ENCODE measurements at places on chromosomes 6 and 20.

DNA sequence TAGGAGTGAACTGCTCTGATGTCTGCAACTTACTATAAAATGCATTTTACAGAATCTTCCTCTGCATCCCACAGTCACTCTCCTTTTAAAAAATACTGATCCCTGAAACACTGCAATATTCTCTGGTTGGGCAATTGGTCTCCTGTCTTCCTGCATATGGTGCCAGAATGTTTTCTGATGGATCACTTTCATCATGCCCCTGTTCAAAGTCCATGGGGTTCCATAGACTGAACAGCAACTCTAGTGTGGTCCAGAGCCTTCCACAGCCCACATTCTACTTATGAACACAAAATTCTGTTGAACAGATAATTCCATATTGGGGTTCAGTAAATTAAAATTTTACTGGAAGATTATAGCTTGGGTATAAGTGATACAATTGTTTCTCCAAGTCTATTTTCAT is 11.0 kb downstream of the GSTA2 start:
- DNase-seq: no peak

DNA sequence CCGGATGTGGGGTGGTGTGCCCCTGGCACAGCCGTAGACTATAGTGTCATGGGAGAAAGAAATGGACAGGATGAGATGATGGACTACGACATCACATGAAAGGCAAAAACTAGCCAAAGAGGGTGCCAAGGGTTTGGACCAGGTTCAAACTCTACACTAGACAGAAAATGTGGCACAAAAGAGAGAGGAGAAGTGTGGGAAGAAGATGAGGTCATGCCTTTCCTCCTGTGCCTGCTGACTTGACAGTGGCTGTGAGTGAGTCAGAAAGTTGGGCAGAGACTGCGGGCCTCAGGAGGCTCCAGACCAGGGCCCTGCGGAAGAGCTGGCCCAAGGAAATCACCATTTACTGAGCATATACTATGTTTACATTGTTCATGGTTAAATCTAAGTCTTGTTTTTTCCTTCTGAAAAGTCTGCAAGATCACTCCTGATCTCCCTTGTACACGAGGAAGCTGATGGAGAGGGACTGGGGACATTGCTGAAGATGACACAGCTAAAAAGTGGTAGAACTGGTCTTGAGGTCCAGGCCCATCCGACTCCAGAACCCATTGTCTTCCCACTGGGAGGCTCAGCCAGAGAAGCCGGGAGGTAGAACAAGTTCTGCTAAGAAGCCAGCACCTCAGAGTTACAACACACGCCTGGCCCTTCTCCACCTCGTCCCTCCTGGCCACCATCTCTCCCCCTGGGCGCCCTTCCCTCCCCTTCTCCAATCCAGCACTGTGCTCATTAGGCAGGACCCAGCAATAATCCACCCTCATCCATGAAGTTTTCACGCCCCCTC is 35.6 kb downstream of the CNKSR3 start:
- DNase-seq: no peak

DNA sequence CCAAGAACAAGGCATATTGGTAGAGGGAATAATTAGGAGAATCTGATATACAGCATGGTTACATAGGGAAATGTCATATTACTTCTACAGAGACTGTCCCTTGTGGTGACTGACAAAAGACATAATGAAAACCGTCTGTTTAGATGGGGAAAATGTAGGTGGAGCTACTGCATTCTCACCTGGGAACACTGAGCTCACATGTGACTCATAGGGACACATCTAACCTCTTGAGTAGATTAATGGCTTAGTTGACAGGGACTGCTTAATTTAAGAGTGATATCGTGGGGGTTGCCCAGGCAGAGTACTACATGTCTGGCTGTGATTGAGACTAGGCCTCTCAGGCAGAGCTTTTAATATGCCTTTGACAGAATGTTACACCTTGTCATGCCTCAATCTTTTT is 235.3 kb upstream of the ZFP64 start:
- DNase-seq: no peak

GRCh38 chr6:90019216-90019615 is 124.9 kb downstream of the GJA10 start:
- DNase-seq: no peak

DNA sequence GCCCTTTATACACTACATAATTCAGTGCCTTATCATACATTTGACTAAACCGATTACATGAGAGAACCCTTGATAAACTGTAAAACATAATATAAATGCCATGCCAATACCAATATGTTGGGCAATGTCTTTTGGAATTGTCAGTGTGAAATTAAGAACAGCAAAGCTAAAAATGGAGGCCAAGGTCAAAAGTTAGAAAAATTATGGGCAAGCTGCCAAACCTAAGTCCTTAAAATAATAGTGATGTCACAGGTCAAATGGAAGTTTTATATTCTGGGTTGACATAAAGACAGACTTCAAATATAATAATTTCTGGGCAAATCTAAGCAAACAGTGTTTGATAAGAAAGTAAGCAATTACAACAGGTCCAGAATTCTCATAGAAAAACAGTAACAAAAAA is 696.7 kb downstream of the RNF144B start:
- no peak for DNase-seq

DNA sequence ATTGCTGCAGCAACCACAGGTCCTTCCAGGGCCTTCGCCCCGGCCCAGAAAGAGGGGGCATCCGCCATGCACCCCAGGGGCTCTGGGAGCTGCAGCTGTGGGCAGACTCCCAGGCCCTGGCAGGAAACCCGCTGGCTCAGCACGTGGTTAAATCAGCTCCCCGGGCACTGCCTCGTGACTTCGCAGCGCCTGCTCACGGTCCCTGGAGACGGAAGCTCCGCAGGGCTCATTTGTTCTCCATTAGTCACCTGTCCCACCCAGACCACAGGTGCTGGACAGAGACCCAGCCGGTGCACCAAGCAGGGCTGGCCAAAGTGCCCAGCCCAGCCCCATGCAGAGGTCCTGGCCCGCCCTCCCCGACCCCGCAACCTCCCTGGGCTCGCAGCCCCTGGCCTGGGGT is 14.7 kb downstream of the KCNQ2 start:
- DNase-seq: no peak

GRCh38 chr20:2038161-2038560 is 44.3 kb upstream of the PDYN start:
- no peak for DNase-seq

GRCh38 chr20:62993856-62994494 is 12.8 kb downstream of the BHLHE23 start:
- DNase-seq: no peak

GRCh38 chr20:35992713-35993335 is 24.4 kb downstream of the CNBD2 start:
- peak; percentile 73 for DNase-seq

GRCh38 chr6:45724511-45724910 is 291.1 kb downstream of the CLIC5 start:
- DNase-seq: peak; percentile 13

GRCh38 chr6:118923035-118923434 is 11.9 kb downstream of the MCM9 start:
- no peak for DNase-seq

DNA sequence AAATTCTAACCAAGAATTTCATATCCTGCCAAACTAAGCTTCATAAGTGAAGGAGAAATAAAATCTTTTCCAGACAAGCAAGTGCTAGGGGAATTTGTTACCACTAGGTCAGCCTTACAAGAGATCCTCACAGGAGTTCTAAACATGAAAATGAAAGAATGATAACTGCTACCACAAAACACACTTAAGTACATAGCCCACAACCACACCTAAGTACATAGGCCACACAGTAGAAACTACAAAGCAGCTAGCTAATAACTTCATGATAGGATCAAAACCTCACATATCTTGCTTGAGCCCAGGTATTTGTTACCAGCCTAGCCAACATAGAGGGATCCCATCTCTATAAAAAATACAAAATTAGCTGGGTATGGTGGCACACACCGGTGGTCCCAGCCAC is 50.4 kb downstream of the IRAK1BP1 start:
- peak; percentile 63 for DNase-seq

- no peak for DNase-seq
Observed at GRCh38 chr20:50234288-50234687, 43.7 kb downstream of the CEBPB start.

GRCh38 chr6:61809004-61809595 is 476.9 kb downstream of the KHDRBS2 start:
- DNase-seq: peak; percentile 0

GRCh38 chr20:35699957-35700624 is 886 bp downstream of the ROMO1 start:
- DNase-seq: peak; percentile 48

- DNase-seq: no peak
Observed at GRCh38 chr6:13307508-13307995, 20.8 kb downstream of the TBC1D7 start.

GRCh38 chr20:44112889-44113617 is 73.9 kb downstream of the JPH2 start:
- no peak for DNase-seq

DNA sequence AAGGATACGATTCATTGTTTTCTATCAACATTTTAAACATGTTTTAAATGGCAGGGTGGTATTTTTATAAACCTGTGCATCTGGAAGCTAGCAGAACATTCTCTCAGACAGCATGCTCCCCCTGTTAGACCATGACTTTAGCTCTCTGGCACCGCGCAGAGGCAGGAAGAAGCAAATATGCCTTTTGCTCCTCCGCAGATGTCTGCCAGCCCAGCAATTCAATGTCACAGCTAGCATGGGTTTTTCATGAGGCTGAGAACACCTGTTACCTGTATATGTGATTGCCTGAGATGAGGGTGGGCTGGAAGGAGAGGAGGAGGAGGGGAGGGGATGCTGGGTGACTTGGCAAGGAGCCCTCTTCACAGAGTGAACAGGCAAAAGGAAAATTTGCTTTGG is 6.7 kb downstream of the MTCH1 start:
- DNase-seq: peak; percentile 48

GRCh38 chr6:113684382-113684901 is 172.7 kb upstream of the MARCKS start:
- DNase-seq: no peak

DNA sequence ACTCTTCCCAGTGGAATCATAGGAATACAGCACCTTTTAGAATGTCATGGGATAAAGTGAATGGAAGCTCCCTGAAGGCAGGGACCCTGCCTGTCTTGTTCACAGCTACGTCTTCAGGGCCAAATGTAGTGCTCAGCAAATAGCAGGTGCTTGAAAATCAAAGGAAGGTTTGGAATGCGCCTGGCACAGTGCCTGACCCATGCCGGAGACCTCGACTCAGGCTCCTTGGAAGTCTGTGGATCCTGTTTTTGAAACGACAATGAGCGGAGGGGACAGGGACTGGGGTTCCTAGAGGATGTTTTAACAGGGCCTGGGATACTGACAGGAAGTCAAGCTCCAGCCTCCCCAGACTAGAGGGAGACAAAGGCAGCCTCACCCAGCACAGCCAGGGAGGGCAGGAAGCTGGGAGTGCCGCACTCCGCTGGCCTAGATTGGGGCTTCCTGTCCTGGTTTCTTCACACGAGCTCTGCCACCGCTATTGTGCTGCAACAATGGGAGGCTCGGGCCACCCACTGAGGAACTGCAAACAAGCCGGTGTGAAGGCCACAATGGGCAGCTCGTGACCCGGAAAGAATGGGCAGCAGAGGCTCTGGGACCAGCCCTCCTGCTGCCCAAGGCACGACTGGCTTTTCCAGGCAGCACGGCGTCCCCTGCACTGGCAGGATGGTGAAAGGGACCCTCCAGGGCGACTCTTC is 76.7 kb downstream of the PREX1 start:
- no peak for DNase-seq

DNA sequence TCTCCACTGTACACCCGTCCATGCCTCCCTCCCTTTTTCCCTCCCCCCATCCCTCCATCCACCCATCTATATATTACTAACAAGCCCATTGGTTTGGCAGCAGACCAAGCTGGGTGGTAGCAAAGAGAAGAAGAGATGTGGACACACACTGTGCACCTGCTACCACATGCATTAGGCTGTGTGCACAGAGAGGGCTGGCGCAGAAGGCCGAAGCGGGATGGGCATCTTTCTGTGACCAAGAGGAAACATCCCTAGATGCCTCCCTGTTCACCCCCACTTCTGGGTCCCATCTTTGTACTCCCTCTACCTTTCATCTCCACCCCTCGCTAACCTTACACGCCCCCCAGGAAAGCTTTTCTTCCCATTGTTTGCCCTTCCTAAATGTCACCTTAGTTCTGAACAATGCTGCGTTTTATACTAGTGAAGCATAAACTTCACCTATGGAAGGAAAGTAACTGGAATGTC is 64.9 kb upstream of the AFDN start:
- DNase-seq: no peak

- DNase-seq: no peak
Observed at GRCh38 chr6:137536104-137536773, 42.0 kb upstream of the OLIG3 start.

GRCh38 chr6:111024681-111025080 is 42.8 kb downstream of the RPF2 start:
- no peak for DNase-seq

DNA sequence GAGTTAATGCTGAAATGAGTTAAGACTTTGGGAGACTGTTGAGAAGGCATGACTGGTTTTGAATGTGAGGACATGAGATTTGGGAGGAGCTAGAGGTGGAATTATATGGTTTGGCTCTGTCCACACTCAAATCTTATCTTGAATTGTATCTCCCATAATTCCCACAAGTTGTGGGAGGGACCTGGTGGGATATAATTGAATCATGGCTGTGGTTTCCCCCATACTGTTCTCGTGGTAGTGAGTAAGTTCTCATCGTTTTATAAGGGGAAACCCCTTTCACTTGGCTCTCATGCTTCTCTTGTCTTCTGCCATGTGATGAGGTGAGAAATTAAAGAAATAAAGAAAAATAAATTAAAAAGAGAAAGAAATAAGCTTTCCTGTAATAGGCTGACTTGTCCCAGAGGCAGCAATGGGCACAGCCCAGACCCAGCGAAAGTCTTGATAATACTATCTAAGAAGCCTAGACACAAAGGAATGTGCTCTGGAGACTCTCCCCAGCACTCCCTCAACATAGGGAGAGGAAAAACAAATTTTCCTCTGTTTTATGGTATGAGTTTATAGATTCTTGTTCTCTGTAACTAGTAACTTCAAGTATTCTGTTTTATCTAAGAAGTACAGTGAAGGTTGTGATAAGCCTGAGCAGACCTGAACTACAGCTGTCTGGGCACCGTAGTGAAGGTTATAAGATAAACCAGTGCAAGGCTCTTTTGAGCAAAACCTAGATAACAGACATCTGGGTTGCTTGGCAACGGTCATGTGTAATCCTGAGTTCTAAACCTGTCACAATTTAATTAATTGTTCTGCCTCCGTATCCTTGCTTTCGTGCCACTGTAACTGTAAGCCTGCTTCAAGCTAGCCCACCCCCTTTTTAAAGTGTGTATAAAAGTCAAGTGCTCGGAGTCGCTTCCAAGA is 88.9 kb upstream of the ECI2 start:
- peak; percentile 56 for DNase-seq

DNA sequence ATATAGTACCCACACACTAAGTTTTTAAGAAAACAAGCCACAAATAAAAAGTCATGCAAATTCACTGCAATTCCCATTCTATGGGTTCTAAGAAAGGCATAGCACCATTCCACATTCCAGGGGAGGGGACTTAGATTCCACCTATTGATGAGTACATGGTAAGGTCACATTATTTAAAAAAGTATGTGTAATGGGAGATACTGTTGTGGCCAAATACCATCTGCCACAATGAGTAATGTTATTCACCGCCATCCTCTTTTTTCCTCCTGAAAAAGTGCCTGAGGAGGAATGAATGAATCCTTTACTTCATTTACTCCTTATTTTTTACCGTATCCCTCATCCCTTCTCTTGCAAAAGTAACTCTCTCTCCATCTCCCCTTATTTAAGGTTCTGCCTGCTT is 27.0 kb upstream of the ADGRF1 start:
- DNase-seq: no peak
